Lung (tissue), 17 donors: ENCODE measurements at places on chromosomes 3 and 15.
A peak's percentile ranks its signal among the peaks of the same experiment; 100 is the strongest.

GRCh38 chr3:46082849-46083248 is 55.6 kb upstream of the XCR1 start:
- no peak for DNase-seq

DNA sequence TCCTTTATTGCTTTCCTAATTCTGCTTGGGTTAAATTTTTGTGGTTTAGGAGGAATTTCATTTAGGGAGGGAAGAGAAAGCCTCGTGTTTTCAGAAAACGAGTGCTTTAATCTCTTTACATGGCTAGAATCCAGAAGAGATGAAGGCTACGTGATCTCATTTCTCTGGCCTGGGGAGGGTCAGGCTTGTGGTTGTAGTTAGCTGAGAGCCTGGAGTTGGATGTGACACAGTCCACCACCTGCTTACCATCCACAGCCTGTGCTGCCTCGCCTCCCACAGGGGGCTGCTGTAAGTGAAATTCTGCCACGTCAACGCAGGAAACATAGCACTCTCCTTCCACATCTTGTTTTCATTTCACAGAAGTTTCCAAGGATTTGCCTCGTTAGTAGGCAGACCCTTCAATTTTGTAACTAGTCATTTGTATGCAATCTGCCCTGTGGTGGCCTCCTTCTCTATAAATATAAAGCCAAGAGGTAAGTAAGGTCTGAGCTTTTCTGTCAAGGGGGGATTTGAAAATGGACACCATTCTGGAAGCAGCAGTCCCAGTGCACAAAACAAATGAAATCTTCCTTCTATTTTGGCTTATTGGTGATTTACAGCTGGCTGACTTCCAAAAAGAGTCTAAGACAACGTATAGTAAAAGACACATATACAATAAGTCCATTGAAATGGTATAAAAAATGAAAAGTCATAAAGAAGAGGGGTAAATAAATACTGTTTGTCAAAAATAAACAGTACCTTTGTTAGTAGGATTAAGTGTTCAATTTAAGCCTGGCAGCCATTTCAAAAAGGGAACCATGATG is 3.4 kb downstream of the GXYLT2 start:
- peak; percentile 84 for DNase-seq

- DNase-seq, result no peak
These were observed 4.6 kb downstream of the TIMP4 start for GRCh38 chr3:12154151-12154550.

DNA sequence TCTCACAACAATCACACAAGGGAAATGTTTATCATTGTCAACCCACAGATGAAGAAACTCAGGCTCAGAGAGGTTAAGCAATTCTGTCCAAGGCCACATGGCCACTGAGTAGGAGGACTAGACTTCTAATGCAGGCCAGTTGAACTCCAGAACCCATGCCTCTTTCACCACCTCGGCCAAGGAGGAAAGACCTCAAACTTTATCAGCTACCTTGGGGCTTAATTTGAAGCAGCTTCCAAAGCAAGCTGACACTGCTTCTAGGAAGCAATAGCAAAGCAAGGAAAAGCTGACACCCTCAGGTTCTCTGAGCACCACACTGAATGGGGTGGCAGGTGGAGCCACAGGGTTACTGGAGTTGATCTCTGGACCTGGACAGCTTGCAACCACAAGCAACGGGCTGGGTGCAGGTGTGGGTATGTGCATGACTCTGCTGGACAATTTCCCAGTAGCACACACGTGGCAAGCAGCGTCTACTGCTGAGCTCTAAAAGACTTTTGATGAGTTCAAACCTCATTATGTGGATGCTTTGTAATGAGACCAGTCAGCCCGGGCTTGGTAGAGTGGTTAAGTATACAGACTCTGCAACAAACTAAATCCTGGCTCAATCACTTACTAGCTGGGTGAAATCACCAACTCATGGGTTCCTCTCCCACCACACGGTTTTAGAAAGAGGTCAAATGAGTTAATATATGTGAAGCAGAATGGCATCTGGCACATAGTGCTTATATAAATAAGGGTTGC is 23.1 kb downstream of the CCNL1 start:
- no peak for DNase-seq

GRCh38 chr3:149042789-149043386 is 43.4 kb downstream of the HLTF start:
- DNase-seq, result no peak

DNA sequence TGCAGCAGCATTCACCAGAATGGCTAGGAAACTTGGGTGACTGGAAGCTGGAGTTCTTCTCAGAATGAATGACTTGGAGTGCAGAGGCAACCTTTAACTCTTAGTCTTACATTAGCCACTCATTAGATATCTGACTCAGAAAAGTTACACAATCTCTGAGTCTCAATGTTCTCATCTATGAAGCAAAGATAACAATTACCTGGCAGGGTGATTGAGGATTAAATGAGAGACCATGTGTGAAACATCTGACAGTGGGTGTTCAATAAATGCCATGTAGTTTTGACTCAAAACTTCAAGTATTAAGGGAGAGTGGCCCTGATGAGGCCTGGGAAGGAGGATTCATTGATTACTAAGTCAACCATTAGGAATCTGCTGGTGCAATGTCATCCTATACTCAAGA is 48.3 kb downstream of the MRPL3 start:
- DNase-seq, result no peak

GRCh38 chr3:94185753-94186152 is 122.9 kb downstream of the NSUN3 start:
- no peak for DNase-seq

DNA sequence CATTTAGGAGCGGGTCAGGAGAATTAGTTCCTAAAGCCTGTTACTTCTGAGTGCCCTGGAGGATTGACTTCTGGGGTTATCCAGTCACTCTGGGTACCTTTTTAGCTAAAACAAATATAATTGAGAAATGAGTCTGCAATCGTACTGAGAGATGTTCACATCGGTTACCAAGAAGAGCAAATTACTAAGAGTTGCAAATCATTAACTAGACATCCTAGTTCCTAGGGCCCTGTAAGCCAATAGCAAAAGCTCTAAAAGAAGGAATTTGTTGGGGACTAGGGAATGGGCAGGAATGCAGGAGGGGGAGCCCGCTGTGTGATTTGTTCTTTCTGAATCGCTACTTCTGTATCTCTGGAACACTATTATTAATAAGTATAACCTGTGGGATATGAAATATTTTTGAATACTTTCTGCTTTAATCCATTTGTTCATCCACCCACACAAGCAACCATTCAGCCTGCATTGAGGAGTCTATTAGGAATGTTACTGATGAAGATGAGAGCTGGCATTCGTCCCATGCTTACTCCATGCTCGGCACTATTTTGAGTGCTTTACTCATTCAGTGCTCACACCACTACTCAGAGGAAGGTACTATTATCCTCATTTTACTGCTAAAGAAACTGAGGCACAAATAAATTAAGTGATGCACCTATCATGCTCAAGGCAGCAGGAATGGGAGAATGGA is 31.5 kb upstream of the KY start:
- no peak for DNase-seq

DNA sequence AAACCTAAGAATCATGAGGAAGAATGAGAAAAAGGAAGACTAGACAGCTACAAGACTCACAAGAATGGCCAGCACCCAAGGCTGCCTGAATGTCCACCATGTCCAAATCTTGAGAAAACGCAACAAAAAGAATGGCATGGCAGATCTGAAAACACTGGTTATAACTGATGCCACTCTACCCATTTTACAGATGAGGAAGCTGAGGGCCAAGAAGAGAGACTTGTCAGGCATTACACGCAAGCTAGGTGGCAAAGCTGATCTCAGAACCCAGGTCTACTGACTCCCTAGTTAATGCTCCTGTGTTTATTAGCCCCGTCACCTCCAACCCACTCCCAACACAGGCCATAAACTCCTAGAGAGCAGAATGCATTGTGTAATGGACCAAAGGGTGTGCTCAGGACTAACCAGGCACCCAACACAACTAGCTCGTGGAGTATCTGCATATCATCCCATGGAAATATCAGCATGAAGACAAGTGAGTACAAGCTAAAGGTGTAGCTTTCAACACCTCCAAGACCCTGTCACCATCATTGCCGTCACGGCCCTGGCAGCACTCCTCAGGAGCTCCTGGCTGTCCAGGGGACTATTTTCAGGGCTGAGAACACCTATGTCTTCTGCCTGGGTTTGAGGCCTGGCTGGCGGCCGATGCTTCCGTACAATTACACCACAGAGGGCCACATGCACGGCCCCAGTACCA is 111.7 kb downstream of the XXYLT1 start:
- DNase-seq, result no peak
